ENCODE measurements at places on chromosomes 2 and 18. TPM values are rescaled to one million over a fixed set of nuclear protein-coding genes. Genes with fewer than 3 reads are reported as not detected.

The LIPG gene
- total RNA-seq: not detected

The MFSD6 gene
- total RNA-seq: 47.8 TPM

- no peak overlapping the region for H3K27ac ChIP-seq
- no peaks in the 10 kb centered on the region for H3K4me1 ChIP-seq
- H3K36me3 ChIP-seq: no peaks in the 10 kb centered on the region
- no peak overlapping the region for H3K4me3 ChIP-seq
Observed at GRCh38 chr2:199757233-199757870, 93.6 kb downstream of the FTCDNL1 start.

- H3K27me3 ChIP-seq: no peaks in the 10 kb centered on the region
- H3K27ac ChIP-seq: no peak overlapping the region
- H3K36me3 ChIP-seq: no peaks in the 10 kb centered on the region
- DNase-seq: peak; percentile 23
- H3K4me1 ChIP-seq: peaks cover 6% of the 10 kb centered on the region
- H3K4me3 ChIP-seq: no peak overlapping the region
Observed at GRCh38 chr2:172013396-172013795, 13.6 kb downstream of the METAP1D start.

- no peaks in the 10 kb centered on the region for H3K4me1 ChIP-seq
- H3K27ac ChIP-seq: no peak overlapping the region
- no peak for DNase-seq
- no peaks in the 10 kb centered on the region for H3K36me3 ChIP-seq
- H3K27me3 ChIP-seq: no peaks in the 10 kb centered on the region
Observed at GRCh38 chr2:99662761-99663341, 173.0 kb upstream of the REV1 start.

The HTR2B gene
- total RNA-seq: 0.14 TPM

- DNase-seq: no peak
- no peaks in the 10 kb centered on the region for H3K36me3 ChIP-seq
- no peak overlapping the region for H3K4me3 ChIP-seq
- H3K4me1 ChIP-seq: no peaks in the 10 kb centered on the region
Observed at GRCh38 chr18:22034276-22034675, 135.1 kb upstream of the GATA6 start.

The ABCG8 gene
- not detected for total RNA-seq

The KLHL14 gene
- not detected for total RNA-seq

DNA sequence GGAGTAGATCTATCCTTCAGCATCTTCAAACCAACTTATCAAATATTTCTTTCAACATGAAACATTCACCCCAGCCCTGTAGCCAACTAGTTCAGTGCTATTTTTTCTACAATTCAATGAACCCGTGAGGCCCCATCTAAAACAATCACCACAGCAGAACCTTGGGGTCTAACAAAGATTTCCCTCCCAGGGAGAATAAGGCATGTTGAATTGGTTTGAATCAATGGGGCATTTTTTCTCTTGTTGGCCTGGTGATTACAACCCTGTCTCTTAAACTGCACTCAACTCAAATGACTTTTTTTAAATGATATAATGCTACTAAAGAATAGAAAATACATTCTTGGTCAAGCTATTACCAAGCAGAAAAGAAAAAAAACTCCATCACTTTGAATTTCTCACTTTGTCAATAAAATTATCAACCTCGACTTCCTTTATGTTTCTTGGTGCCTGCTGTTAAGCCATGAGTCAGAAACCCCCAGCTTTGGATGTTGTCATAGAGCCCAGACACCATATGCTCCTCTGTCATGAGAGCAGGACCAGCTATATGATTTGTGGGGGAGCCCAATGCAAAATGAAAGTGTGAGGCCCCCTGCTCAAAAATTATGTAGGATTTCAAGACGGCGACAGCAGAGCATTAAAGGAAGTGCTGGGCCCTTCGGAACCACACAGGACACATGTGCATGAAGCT is 282.4 kb downstream of the MEIS1 start:
- H3K4me3 ChIP-seq: no peak overlapping the region
- no peak for DNase-seq
- H3K4me1 ChIP-seq: no peaks in the 10 kb centered on the region

- no peak overlapping the region for H3K4me3 ChIP-seq
- no peaks in the 10 kb centered on the region for H3K4me1 ChIP-seq
- no peaks in the 10 kb centered on the region for H3K36me3 ChIP-seq
- DNase-seq: no peak
- no peak overlapping the region for H3K27ac ChIP-seq
Observed at GRCh38 chr2:5464657-5465056, 227.5 kb upstream of the SOX11 start.

DNA sequence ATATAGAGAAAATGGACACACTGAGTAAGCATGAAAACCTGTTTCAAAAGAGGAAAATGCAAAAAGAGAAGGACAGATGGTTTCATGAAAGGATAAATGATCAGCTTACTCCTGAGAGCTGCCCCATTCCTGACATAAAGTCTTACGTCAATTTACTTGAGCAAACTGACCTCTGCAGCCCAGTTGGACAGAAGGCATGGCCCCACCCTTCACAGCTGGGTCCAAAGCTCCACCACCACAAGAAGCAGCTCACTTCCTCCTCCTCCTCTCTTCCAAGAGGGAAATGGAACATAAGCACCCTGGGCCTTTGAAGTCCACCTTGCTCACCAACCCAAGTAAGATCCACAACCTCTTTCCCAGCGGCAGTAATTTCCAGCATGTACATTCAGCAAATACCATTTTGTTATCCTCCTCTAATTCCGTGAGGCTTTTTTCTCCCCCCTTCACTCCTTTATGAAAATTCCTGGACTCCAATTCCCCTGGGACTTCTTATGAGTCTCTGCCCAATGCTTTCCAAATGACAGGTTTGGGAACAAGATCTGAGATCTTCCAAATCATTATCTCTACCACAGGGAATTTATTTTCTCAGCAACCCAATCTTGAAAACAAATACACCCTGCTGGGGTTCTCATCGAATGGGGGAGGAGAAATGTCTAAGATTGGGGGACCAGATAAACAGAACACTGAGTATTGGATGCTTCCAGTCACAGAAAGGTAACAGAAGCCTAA is 10.1 kb downstream of the COL4A4 start:
- peaks cover 4% of the 10 kb centered on the region for H3K27me3 ChIP-seq
- no peak for DNase-seq
- H3K4me1 ChIP-seq: no peaks in the 10 kb centered on the region
- H3K36me3 ChIP-seq: no peaks in the 10 kb centered on the region
- no peak overlapping the region for H3K27ac ChIP-seq

DNA sequence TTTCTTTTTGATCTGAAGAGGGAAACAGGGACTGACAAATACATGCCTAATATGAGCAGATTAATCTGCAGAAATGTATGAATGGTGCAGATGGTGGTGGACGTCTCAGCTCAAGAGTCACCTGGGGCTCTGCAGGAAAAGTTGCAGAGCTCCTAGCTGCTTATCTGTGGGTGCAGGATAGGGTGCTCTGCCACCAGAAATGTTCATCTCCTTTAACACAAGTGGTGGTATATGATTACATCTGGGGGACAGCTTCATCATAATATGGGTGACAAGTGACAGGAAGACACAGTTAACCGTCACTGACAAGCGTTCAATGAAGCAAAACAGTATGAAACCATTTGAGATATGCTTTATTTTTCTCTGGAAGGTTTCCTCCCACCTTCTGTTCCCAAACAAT is 121.2 kb upstream of the LINC00305 start:
- DNase-seq: no peak
- H3K27ac ChIP-seq: no peak overlapping the region
- H3K4me1 ChIP-seq: no peaks in the 10 kb centered on the region
- H3K4me3 ChIP-seq: no peak overlapping the region
- no peaks in the 10 kb centered on the region for H3K27me3 ChIP-seq
- H3K36me3 ChIP-seq: no peaks in the 10 kb centered on the region

The C18orf54 gene
- total RNA-seq: 0.47 TPM

The KCTD1 gene
- total RNA-seq: 1.1 TPM

GRCh38 chr2:198638577-198638976 is 819.2 kb downstream of the SATB2 start:
- H3K27me3 ChIP-seq: no peaks in the 10 kb centered on the region
- H3K4me3 ChIP-seq: no peak overlapping the region
- H3K4me1 ChIP-seq: no peaks in the 10 kb centered on the region
- no peak overlapping the region for H3K27ac ChIP-seq
- H3K36me3 ChIP-seq: no peaks in the 10 kb centered on the region

The SNORC gene
- total RNA-seq: 1.2 TPM

DNA sequence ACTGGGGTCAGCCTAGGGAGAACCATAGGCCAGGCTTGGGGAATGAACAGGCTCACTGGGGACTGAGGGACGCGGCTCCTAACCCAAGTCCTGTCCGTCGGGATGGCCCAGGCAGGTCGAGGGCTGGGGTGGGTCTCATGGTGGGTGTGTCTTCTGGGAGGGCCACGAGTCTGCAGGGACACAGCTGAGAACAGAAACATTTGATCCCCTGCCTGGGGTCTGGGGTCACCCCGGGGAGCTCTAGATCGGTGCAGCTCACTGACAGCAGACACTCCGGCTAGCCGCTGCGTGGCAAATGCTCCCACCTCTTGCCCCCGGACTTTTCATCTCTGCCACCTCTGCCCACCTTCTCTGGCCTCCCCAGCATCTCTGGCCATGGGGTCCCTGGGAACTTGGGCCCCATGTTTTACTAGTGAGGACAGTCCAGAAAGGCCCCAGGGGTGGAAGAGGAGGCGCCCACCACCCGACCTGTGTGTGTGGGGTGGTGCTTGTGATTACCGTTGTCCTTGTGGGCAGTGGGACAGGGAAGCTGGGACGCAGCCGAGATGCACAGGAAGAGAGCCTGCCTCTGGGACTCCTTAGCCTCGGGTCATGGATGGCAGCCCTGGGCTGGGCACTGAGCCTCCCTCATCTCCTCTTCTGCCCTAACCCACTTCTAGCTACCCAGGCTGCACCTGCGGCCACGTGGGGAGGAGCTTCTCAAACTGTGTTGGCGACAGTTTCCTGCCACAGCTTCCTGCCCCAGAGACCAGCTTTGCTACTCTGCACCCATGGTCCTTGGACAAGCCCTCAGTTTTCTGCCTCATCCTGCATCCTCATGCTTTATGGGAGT is 4.9 kb downstream of the ZAP70 start:
- H3K4me1 ChIP-seq: peaks cover 95% of the 10 kb centered on the region
- peak overlapping the region; percentile 76 for H3K4me3 ChIP-seq
- peak; percentile 71 for DNase-seq
- H3K27ac ChIP-seq: peak overlapping the region; percentile 88
- peaks cover 62% of the 10 kb centered on the region for H3K36me3 ChIP-seq

- no peak overlapping the region for H3K27ac ChIP-seq
- no peaks in the 10 kb centered on the region for H3K36me3 ChIP-seq
- no peaks in the 10 kb centered on the region for H3K27me3 ChIP-seq
- H3K4me3 ChIP-seq: no peak overlapping the region
- DNase-seq: no peak
- H3K4me1 ChIP-seq: no peaks in the 10 kb centered on the region
Observed at GRCh38 chr2:23460228-23460627, 75.2 kb downstream of the KLHL29 start.

The LRP2 gene
- total RNA-seq: not detected

DNA sequence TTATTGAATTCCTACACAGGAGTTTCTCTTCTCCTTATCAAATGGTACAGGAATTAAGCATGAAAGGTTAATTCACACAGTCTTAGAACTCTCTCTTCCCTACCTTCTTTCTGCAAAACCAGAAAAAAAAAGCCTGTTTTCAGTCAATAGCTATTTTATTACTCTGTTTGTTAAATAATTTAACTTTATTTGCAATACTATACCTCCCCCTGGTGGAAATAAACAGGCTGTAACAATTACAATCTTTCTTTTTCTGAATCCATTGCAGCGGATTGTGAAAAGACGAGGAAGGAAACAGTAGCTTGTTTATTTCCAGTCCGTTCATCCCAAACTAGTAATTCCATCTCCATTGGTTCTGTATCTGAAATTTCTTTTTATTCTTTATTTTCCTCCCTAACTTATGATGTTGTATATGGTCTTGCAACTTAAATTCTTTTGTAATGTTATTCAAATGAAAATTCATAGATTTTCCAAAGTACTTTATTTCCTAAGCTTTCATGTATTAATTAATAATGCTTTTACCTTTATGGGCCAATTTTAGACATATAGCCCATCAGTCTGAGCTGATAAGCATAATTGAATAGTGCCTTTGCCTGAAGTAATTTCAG is 165.2 kb downstream of the SH3BP4 start:
- no peak for DNase-seq
- H3K4me3 ChIP-seq: no peak overlapping the region
- H3K36me3 ChIP-seq: no peaks in the 10 kb centered on the region
- no peak overlapping the region for H3K27ac ChIP-seq
- no peaks in the 10 kb centered on the region for H3K4me1 ChIP-seq
- H3K27me3 ChIP-seq: no peaks in the 10 kb centered on the region

DNA sequence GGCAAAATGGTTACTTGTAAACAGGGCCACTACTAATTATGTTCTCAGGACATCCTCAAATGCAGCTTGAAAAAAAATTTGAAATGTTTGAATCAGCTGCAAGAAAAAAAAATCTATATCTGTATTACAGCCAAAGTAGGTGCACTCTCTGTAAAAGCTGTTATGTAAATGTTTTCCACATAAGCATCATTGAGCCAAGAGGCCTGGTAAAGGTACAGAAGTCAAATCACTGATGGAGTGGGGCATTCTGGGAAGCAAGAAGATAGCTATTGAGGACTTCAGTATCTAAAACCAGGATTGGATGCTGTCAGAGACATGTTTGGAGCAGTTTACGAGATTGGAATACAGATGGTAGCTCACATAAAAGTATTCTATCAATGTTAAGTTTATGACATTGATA is 80.3 kb downstream of the MAPRE2 start:
- H3K4me1 ChIP-seq: peaks cover 23% of the 10 kb centered on the region
- H3K4me3 ChIP-seq: no peak overlapping the region
- H3K27ac ChIP-seq: no peak overlapping the region

DNA sequence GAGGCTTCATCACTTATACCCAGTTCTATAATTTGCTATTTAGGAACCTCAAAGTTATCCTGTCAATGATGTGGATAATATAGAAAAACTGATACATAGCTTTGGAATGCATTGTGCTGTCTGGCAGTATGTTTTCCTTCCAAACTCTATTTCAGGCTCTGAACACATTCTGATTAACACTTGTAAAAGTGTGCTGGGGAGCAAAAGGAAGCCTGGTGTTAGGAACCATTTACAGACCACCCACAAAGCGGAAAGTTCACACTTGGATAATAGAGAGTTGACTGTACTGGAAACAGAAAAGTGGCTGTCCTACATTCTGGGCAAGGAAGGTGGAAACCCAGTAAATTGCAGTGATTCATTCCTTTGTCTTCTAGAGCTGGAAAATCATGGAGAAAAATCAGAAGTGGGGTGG is 114.5 kb upstream of the ZFP36L2 start:
- peaks cover 38% of the 10 kb centered on the region for H3K36me3 ChIP-seq
- no peak overlapping the region for H3K27ac ChIP-seq

DNA sequence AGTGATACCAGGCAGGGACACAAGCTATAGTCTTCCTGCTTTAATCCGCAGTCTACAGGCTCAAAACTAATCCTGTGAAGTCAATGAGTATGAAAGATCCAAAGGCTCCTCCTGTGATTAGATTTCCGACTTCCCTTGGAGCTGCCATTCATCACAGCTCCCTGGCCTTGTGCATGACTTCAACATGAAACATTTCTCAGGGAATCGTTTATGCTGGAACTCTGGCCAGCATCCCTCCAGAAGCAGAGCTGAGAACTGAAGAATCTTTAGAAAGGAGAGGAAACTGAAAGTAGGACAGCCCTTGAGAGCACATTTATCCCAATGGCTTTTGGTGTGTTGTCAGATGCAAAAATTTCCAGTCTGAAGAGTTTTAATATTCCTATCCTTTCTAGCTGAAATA is 84.3 kb upstream of the SESTD1 start:
- no peaks in the 10 kb centered on the region for H3K27me3 ChIP-seq
- DNase-seq: no peak
- H3K4me3 ChIP-seq: no peak overlapping the region
- no peak overlapping the region for H3K27ac ChIP-seq
- no peaks in the 10 kb centered on the region for H3K36me3 ChIP-seq
